ENCODE measurements at places on chromosomes 2 and 18.
A peak's percentile ranks its signal among the peaks of the same experiment; 100 is the strongest.

DNA sequence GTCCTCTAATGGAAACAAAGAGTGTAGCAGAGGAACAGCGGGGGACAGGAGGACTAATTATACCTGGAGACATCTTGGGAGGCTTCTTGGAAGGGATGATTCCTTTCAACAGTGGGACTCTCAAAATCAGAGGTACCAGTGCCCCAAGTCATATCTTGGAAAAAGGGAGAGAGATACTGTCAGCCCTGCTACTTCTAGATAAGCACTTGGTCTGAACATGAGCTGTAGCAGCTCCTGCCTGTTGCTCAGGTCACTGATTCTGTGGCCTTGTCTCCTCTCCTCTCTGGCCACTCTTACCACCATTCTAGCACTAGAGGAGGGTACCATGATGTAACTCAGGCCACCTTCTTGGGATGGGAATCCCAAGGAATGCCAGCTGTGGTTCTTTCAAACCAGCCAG lies 54.5 kb downstream of the MFSD6 start:
- H3K27me3 ChIP-seq: no peaks in the 10 kb centered on the region
- H3K36me3 ChIP-seq: no peaks in the 10 kb centered on the region
- no peak overlapping the region for H3K4me3 ChIP-seq
- H3K27ac ChIP-seq: no peak overlapping the region
- peaks cover 10% of the 10 kb centered on the region for H3K4me1 ChIP-seq

DNA sequence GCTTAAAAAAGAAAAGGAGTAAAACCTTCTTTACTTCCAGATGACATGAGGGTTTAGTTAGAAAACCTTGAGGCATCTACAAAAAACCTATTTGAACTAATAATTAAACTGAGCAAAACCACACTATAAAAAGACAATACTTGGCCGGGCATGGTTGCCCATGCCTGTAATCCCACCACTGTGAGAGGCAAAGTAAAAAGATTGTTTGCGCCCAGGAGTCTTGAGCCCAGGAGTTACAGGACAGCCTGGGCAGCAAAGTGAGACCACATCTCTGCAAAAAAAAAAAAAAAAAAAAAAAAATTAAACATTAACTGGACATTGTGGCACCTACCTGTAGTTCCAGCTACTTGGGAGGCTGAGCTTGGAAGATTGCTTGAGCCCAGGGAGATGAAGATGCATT lies 502.8 kb upstream of the LRRTM4 start:
- no peaks in the 10 kb centered on the region for H3K27me3 ChIP-seq
- no peaks in the 10 kb centered on the region for H3K36me3 ChIP-seq
- no peak overlapping the region for H3K27ac ChIP-seq
- no peak for DNase-seq

GRCh38 chr2:180289627-180290026 lies 282.5 kb upstream of the CWC22 start:
- no peaks in the 10 kb centered on the region for H3K4me1 ChIP-seq
- no peak overlapping the region for H3K27ac ChIP-seq
- no peaks in the 10 kb centered on the region for H3K27me3 ChIP-seq
- no peak for DNase-seq
- H3K4me3 ChIP-seq: no peak overlapping the region
- no peaks in the 10 kb centered on the region for H3K36me3 ChIP-seq

DNA sequence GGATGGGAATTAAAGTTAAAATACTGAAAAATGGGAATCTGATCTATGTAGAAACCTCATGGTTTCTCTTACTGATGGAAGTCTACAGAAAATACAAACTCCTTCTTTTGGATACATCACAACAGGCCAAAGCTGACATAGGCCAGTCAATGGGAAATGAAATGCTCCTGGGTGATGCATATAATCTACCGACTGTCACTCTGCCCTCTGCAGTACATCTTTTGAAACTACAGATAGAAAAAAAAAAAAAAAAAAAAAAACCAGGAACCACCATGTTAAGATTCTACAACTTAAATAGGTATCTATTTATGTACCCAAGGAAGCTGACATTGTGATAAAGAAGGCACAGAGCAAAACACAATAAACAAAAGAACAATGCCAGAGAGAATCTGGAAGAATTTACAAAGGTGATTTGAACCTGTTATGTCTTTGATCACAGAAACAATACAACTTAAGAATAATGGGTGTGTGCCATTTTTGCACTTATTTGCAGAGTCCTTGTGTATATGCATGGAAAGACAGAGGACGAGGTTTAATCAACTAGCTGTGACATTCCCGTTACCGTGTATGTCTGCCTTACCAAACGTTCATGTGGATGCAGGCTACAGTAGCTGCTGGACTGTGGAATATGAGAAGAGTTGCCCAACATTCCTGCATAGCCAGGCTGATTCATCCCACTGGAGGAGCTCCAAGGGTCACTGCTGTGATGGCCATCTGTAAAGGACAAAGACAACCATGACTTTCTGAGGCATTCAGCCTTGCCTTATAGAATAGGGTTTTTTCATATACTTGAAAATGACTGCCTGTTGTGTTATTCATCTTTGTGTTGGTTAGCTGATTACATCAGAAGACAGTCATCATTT lies 312.7 kb downstream of the TCF4 start:
- DNase-seq: no peak
- H3K36me3 ChIP-seq: peaks cover 8% of the 10 kb centered on the region
- H3K4me3 ChIP-seq: no peak overlapping the region
- H3K4me1 ChIP-seq: no peaks in the 10 kb centered on the region

- H3K4me1 ChIP-seq: peaks cover 32% of the 10 kb centered on the region
- H3K36me3 ChIP-seq: no peaks in the 10 kb centered on the region
These were observed 39.5 kb downstream of the SDC1 start for GRCh38 chr2:20185176-20186022.

DNA sequence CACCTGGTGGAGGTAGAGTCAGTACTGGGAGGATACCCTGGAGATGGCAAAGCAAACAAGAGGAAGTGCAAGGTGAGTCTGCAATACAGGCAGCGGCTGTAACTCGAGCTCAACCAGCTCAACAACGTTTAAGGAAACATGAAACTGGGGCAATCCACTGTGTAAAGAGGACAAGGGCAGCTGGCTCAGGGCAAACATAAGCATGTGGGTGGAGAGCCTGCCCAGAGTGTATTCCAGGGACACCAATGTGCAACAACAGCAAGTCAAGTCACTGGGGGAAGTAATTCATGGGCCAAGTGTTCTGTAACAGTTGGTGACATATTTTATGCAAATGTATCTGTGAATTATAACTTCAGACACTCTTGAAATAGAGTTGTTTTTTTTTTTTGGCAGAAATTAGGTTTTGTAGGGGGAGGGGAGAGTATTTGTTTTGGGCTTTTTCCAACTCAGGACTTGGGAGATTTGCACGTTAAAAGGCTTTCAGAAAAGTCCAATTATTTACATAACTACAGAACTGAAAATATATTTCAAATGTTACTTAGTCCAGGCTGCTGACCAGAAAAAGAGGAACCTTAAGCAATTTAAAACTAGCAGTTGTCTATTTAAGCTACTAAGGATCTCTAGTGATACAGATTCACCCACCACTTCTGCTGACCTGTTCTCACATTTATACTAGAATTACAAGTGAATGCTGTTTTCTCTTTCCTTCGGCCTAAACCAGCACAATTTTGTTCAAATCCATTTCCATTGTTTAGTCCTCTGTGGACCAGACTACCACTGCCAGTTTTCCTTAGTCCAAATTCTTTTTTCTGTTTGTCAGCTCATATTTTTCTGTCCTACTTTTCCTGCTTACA lies 18.6 kb downstream of the NRXN1 start:
- peaks cover 13% of the 10 kb centered on the region for H3K4me1 ChIP-seq
- H3K4me3 ChIP-seq: no peak overlapping the region
- H3K36me3 ChIP-seq: no peaks in the 10 kb centered on the region
- H3K27ac ChIP-seq: peak overlapping the region; percentile 15
- DNase-seq: no peak
- H3K27me3 ChIP-seq: no peaks in the 10 kb centered on the region

DNA sequence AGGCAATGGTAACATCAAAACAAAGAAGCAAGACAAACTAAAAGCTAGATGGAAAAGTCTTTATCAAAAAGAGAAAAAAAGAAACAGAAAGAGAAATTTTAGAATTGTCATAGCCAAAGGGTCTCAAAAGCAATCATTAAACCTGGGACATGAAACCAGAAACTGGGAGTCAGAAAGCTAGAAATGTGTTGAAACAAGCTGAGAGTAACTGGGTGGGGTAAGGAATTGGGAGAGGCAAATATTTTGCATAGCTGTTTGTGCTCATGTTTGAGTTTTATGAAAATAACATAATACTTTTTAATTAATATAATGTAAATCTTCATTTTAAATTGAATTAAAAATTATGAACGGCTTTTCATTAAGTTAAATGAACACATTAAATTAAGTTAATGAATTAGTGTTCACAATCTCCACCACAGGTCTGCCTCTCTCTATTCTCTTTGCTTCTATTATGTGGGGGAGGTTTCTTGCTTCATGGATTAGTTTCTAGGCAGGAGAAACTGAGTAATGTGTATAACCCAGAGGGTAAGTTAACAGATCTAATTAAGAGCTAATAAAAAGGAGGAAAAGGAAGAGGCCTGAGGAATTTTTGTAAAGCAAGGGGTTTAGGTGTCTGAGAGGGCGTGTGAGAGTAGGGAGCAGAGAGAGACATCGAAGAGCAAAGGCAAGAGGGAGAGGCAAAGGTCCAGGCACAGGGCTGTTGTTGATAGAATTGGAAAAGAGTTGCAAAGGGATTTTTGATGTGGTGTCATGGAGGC lies 20.0 kb upstream of the SERPINB2 start:
- no peak overlapping the region for H3K27ac ChIP-seq
- no peak for DNase-seq
- no peak overlapping the region for H3K4me3 ChIP-seq
- no peaks in the 10 kb centered on the region for H3K36me3 ChIP-seq

DNA sequence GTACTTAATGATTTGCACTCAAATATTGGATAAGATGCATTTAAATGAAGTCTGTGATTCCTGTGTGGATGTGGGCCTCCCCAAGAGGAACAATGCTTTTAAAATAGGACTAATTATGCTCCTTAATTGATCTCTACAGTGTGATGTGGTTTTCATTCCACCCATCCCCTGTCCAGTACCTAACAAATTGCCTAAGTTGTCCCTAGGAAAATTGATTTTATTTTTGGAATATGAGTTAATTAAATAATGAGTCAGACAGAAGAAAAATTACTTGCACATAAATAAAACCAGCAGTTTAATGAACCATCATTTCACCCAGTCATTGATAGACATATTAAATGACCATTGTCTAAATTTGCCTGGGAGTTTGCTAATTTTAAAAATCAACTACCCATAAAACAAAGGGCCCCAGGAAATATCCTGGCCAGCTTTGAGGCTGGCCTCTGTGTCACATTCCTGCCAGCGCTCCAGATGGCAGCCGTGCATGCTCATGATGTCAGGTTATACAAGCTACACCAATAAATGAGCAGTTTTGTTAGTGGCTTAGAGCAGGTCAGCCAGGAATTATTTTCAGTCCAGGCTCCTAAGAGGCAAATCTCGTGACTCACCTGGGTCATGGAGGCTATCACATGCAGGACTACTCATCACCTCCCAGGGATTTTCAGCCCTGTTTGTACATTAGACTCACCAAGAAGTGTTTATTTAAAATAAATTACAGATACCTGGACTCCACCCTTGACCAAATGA lies 31.9 kb downstream of the ABHD3 start:
- no peak overlapping the region for H3K4me3 ChIP-seq
- no peaks in the 10 kb centered on the region for H3K36me3 ChIP-seq
- no peak overlapping the region for H3K27ac ChIP-seq
- no peaks in the 10 kb centered on the region for H3K4me1 ChIP-seq

- no peak overlapping the region for H3K4me3 ChIP-seq
- H3K36me3 ChIP-seq: no peaks in the 10 kb centered on the region
- no peak overlapping the region for H3K27ac ChIP-seq
- DNase-seq: no peak
These were observed 174.8 kb upstream of the COPS8 start for GRCh38 chr2:236910781-236911495.

GRCh38 chr2:8310557-8311455 lies 371.1 kb upstream of the ID2 start:
- no peak overlapping the region for H3K27ac ChIP-seq
- no peak overlapping the region for H3K4me3 ChIP-seq
- no peaks in the 10 kb centered on the region for H3K36me3 ChIP-seq

DNA sequence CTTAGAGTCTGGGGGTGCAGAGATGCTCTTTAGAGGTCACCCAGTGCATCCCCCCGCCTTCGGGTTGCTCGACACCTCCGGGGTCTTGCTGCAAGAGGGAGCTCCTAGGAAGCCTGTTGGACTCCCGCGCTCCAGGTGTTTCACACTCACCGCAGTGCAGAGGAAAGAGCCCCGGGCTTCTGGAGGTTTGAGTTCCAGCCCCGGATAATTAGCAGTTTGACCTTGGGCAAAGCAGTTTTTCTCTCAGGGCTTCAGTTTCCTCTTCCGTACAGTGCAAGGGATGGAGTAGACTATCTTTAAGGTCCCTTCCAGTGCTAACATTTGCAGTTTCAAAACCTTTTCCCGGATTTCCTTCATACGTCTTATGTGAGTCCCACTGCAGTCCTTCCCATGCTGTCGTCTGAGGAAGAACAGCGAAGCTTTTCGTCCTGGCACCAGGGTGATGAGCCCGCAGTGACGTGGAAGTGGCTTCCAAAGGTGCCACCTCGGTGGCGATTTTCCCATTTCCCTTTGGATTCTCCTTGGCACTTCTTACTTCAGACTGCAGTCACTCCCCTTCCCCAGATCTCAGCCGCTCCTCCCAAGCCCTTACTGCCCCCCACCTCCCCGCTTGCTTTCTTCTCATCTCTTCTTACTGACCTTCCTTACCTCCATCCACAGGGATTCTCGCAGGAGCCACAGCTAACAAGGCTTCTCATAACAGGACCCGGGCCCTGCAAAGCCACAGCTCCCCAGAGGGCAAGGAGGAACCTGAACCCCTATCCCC lies 585 bp downstream of the PNKD start:
- peaks cover 36% of the 10 kb centered on the region for H3K36me3 ChIP-seq
- DNase-seq: no peak
- peak overlapping the region; percentile 71 for H3K4me3 ChIP-seq
- H3K27ac ChIP-seq: no peak overlapping the region
- H3K27me3 ChIP-seq: no peaks in the 10 kb centered on the region

DNA sequence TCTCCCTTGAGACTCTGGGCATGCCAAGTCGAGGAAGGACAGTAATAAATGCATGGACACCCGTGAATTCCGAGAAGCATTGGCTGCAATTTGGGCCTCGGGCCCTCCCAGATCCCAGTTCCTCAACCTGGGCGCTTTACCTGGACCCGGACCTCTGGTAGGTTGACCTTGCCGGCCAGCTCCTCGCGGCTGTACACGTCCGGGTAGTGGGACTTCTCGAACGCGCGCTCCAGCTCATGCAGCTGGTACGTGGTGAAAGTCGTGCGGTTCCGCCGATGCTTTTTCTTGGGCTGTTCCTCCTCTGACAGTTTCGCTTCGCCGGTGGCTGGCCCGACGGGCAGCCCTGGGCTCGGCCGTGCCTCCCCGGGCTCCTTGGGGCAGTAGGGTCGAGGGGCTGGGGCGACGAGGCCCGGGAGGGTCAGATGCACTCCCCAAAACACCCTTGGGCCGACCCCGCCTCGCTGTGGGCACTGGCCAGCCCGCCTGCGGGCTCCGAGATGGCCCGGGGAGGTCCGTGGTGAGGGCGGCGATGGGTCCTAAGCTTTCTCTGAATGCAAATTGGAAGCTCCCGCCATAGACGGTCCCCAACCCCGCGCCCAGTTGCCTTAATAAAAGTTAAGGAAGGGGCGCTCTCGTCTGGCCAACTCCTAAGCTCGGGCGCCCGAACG lies 899 bp downstream of the RAX start:
- no peak overlapping the region for H3K27ac ChIP-seq
- no peak for DNase-seq
- peak overlapping the region; percentile 6 for H3K4me3 ChIP-seq
- no peaks in the 10 kb centered on the region for H3K4me1 ChIP-seq
